Frontal cortex (tissue), 4 donors: ENCODE measurements at places on chromosomes 11 and 22. TPM values are rescaled to one million over a fixed set of nuclear protein-coding genes. Genes with fewer than 3 reads are reported as not detected.

OR8A1 gene
- not detected for total RNA-seq

EXPH5 gene
- total RNA-seq: under 0.01 TPM

POTEH gene
- not detected for total RNA-seq

POU2AF2 gene
- total RNA-seq: not detected

FAT3 gene
- 151 TPM for total RNA-seq

SLC6A5 gene
- not detected for total RNA-seq

STK33 gene
- 7.3 TPM for total RNA-seq

ADAMTS8 gene
- total RNA-seq: 2.4 TPM
